Activated naive CD8-positive, alpha-beta T cell treated with anti-CD3 and anti-CD28 coated beads for 36 hours (primary cell): ENCODE measurements at places on chromosomes 7 and 10. TPM values are rescaled to one million over a fixed set of nuclear protein-coding genes. Genes with fewer than 3 reads are reported as not detected.
A peak's percentile ranks its signal among the peaks of the same experiment; 100 is the strongest.

- H3K4me3 ChIP-seq = no peak overlapping the region
- no peaks in the 10 kb centered on the region for H3K4me1 ChIP-seq
- DNase-seq = no peak
- H3K27me3 ChIP-seq = peaks cover 12% of the 10 kb centered on the region
- H3K27ac ChIP-seq = no peak overlapping the region
These were observed 19.3 kb downstream of the PPP1R3C start for GRCh38 chr10:91613411-91614187.

- DNase-seq = no peak
- no peak overlapping the region for H3K27ac ChIP-seq
- H3K4me3 ChIP-seq = no peak overlapping the region
- no peaks in the 10 kb centered on the region for H3K27me3 ChIP-seq
These were observed 3.3 kb downstream of the PCDH15 start for GRCh38 chr10:54797636-54798321.

The TUBB8 gene
- total RNA-seq = not detected

The SDK1 gene
- 0.54 TPM for total RNA-seq

GRCh38 chr10:104325436-104326435, 12.5 kb downstream of the ITPRIP start:
- H3K27ac ChIP-seq = peak overlapping the region; percentile 65
- H3K4me3 ChIP-seq = peak overlapping the region; percentile 32
- peaks cover 29% of the 10 kb centered on the region for H3K36me3 ChIP-seq
- no peak for DNase-seq

- no peak overlapping the region for H3K27ac ChIP-seq
- peaks cover 9% of the 10 kb centered on the region for H3K36me3 ChIP-seq
- no peak for DNase-seq
- H3K27me3 ChIP-seq = peaks cover 74% of the 10 kb centered on the region
- H3K4me1 ChIP-seq = peaks cover 12% of the 10 kb centered on the region
- no peak overlapping the region for H3K4me3 ChIP-seq
These were observed 1.4 kb downstream of the CHAT start for GRCh38 chr10:49615213-49615612.

DNA sequence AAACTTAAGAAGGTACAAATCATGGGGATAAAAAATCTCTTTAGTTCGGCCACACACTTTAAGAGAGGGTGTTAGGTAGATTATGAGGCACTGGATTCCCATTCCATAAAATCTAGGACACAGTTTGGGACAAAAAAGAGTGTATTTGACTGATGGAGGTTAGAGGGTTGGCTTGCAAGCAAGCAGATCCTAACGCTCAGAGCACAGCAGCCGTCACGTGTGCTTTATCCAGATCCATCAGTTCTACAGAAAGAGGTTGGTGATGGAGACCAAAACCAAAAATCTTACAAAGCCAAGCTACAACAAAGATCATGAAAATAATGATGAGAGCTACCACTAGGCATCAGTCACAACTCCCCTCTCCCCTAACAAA, 549.4 kb downstream of the TNS3 start:
- H3K4me3 ChIP-seq = no peak overlapping the region
- H3K4me1 ChIP-seq = no peaks in the 10 kb centered on the region
- H3K36me3 ChIP-seq = no peaks in the 10 kb centered on the region
- H3K27me3 ChIP-seq = peaks cover 4% of the 10 kb centered on the region

The COX15 gene
- 42.0 TPM for total RNA-seq

DNA sequence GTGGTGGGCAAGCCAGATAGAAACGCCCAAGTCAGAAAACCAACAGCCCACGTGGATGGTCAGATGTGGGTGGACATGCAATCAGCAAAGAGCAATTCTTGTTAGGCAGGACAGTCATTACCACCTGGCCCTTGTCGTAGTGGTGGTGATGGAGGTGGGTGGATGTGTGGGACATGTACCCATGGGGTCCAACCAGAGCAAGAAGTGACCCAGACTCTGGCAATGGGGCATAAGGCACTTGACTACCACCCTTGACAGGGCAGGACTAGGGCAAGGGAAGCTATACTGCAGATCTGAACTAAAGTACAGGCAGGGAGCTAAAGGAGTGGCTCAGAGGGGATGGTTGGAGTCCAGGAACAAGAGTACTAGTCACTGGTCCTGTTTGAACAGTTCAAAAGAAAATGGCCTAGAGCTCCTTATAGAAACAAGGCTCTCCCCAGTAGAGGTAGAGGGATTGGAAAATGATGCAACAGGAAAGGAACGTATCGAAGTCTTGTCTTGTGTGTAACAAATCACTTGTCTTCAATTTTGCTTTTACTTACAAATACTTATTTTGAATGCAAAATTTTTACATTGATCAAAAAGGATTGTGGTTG, 17.6 kb downstream of the LMOD2 start:
- no peak for DNase-seq
- H3K4me1 ChIP-seq = no peaks in the 10 kb centered on the region
- H3K27ac ChIP-seq = no peak overlapping the region

DNA sequence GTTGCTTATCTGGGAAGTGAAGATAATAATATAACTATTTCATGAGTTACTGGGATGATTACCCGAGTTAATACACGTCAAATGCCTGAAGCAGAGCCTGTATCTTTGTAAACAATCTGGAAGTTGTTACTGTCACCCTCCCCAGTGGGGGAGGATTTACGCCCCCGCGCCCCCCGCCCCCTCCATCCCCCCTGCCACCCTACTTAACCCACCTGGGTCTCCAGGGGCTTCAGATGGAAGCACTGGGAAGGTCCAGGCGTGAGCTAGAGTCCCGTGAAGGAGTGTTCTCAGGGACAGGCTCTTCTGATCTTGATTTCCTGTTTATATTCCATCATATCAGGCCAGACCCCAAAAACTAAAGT, 691 bp upstream of the PPA1 start:
- H3K27me3 ChIP-seq = no peaks in the 10 kb centered on the region
- H3K4me3 ChIP-seq = peak overlapping the region; percentile 87
- no peak for DNase-seq
- H3K27ac ChIP-seq = peak overlapping the region; percentile 97
- peaks cover 27% of the 10 kb centered on the region for H3K4me1 ChIP-seq

- DNase-seq = no peak
- H3K27me3 ChIP-seq = no peaks in the 10 kb centered on the region
- H3K4me3 ChIP-seq = no peak overlapping the region
- H3K36me3 ChIP-seq = peaks cover 11% of the 10 kb centered on the region
- H3K27ac ChIP-seq = no peak overlapping the region
These were observed 185.9 kb downstream of the MAD1L1 start for GRCh38 chr7:2046581-2047565.

DNA sequence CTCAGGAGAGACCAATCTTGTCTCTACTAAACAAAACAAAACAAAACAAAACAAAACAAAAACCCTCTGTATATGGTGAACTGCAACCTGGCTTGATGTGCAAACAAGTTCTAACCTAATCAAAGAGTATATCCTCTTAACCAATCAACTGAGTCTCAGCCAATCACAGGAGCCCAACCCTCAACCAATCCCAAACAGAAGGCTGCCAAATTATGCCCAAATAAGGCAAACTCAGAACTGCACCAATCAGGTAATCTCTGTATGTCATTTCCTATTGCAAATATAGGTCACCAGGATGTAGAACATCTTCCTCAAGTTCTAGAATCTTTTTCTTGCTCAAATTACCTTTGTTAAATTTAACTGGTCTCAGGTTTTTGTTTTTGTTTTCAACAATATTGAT, 5.2 kb downstream of the FAM133B start:
- DNase-seq = no peak
- no peaks in the 10 kb centered on the region for H3K27me3 ChIP-seq
- H3K36me3 ChIP-seq = peaks cover 48% of the 10 kb centered on the region
- peak overlapping the region; percentile 62 for H3K27ac ChIP-seq

The LRRD1 gene
- not detected for total RNA-seq

The ASB10 gene
- total RNA-seq = not detected

GRCh38 chr10:110432814-110433565, 64.7 kb upstream of the DUSP5 start:
- no peaks in the 10 kb centered on the region for H3K27me3 ChIP-seq
- H3K36me3 ChIP-seq = no peaks in the 10 kb centered on the region
- no peak for DNase-seq

GRCh38 chr7:123498601-123499000, 35.8 kb downstream of the IQUB start:
- H3K4me1 ChIP-seq = no peaks in the 10 kb centered on the region
- no peak for DNase-seq
- H3K27ac ChIP-seq = no peak overlapping the region
- peaks cover 32% of the 10 kb centered on the region for H3K27me3 ChIP-seq
- H3K4me3 ChIP-seq = no peak overlapping the region

- H3K36me3 ChIP-seq = no peaks in the 10 kb centered on the region
- no peak overlapping the region for H3K27ac ChIP-seq
- no peak for DNase-seq
- no peak overlapping the region for H3K4me3 ChIP-seq
- no peaks in the 10 kb centered on the region for H3K27me3 ChIP-seq
- no peaks in the 10 kb centered on the region for H3K4me1 ChIP-seq
These were observed 14.1 kb downstream of the TMEM72 start for GRCh38 chr10:44925224-44925623.

- peak overlapping the region; percentile 99 for H3K27ac ChIP-seq
- H3K4me3 ChIP-seq = peak overlapping the region; percentile 100
- H3K4me1 ChIP-seq = peaks cover 33% of the 10 kb centered on the region
- H3K36me3 ChIP-seq = peaks cover 35% of the 10 kb centered on the region
- H3K27me3 ChIP-seq = no peaks in the 10 kb centered on the region
These were observed 976 bp downstream of the ABCF2 start for GRCh38 chr7:151225948-151226510.

The METTL27 gene
- 0.40 TPM for total RNA-seq

- no peaks in the 10 kb centered on the region for H3K27me3 ChIP-seq
- H3K27ac ChIP-seq = no peak overlapping the region
- no peak overlapping the region for H3K4me3 ChIP-seq
- H3K4me1 ChIP-seq = no peaks in the 10 kb centered on the region
These were observed 15.6 kb upstream of the SEPTIN7 start for GRCh38 chr7:35785250-35785649.

GRCh38 chr7:136947347-136947746, 78.9 kb downstream of the CHRM2 start:
- H3K27me3 ChIP-seq = no peaks in the 10 kb centered on the region
- DNase-seq = no peak
- H3K27ac ChIP-seq = no peak overlapping the region
- no peak overlapping the region for H3K4me3 ChIP-seq

DNA sequence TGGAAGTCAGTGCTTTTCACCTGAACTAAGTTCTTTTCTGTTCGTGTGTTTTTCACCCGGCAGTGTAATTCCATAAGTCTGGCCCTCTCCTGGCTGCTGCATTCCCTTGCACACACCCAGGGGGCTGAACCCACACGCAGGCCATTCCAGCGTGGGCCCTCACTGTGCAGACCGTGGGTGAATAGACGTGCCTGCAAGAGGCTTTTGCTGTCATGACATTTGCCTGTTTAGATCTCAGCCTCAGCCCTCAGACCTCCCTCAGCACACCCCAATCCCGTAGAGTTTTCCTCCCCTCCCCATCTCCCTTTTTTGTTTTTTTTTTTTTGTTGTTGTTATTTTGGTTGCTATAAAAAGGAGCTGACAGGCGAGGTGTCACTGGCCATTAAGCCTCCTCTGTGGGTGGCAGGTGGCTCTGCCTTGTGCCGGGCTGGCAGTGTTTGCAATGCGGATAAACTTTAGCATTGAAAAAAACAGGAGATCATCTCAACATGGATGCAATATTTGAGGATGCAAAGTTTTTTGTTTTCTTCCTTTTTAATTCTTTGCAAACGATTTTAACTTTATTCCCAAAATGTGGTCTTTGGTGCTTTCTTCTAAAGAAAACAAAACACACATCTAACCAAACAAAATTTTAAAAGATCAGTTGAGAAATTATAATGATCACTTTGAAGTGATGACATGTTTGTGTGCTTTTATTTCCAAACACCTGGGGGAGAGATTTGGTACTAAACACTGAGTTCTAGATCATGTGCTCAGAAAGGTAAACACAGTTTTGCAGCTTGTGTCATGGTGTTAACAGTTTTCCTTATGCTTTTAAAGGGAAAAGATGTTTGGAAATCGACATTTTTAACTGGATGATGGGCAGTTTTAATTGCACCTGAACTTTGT, 58.8 kb downstream of the WDR37 start:
- no peaks in the 10 kb centered on the region for H3K27me3 ChIP-seq
- H3K4me3 ChIP-seq = no peak overlapping the region
- no peak overlapping the region for H3K27ac ChIP-seq
- H3K36me3 ChIP-seq = peaks cover 52% of the 10 kb centered on the region
- DNase-seq = no peak

DNA sequence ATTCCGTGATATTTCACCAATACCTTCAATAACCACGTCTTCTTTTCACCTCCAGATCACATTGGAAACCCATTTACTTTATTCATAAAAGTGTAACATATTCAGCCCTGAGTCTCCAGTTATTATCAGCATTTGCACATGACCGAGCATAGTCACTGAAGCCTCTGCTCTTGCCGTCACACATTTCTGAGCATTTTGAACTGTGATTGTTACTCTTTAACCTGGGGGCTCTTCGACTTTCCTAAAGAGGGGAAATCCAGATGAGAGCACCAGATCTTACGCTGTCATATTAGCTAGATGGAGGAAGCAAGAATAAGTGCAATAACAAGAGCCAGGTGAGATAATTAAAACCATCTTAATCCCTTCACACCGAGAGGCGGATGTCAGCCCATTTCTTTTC, 260.0 kb upstream of the NRP1 start:
- peaks cover 14% of the 10 kb centered on the region for H3K27me3 ChIP-seq
- H3K36me3 ChIP-seq = peaks cover 2% of the 10 kb centered on the region
- DNase-seq = no peak
- H3K4me3 ChIP-seq = no peak overlapping the region
- no peak overlapping the region for H3K27ac ChIP-seq

The HPSE2 gene
- total RNA-seq = not detected

The RGS10 gene
- total RNA-seq = 294 TPM

GRCh38 chr7:11177793-11178192, 204.1 kb downstream of the PHF14 start:
- no peak overlapping the region for H3K4me3 ChIP-seq
- H3K4me1 ChIP-seq = no peaks in the 10 kb centered on the region
- H3K27me3 ChIP-seq = no peaks in the 10 kb centered on the region
- no peak overlapping the region for H3K27ac ChIP-seq
- H3K36me3 ChIP-seq = peaks cover 3% of the 10 kb centered on the region

GRCh38 chr7:139749545-139749944, 28.3 kb downstream of the HIPK2 start:
- no peak overlapping the region for H3K4me3 ChIP-seq
- DNase-seq = no peak
- peaks cover 2% of the 10 kb centered on the region for H3K36me3 ChIP-seq
- no peak overlapping the region for H3K27ac ChIP-seq
- peaks cover 48% of the 10 kb centered on the region for H3K4me1 ChIP-seq

DNA sequence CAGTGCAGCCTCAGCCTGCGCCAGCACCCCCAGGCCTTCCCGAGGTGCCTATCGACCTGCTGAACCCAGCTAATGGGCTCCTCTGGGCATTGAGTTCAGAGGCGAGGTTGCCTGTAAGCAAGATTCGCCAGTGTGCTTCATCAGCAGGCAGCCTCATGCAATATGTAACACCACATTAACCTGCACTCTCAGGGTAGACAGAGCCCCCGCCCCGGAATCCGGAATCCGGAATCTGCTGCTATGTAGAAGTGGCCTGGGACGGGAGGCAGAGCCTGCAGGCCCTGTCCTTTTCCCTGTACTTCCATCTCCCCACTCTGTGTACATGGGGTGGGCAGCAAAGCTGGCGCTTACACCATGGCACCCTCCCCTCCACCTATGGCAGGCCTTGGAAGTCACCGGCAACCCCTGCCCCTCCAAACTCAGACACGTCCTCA, 83.9 kb upstream of the RET start:
- peaks cover 14% of the 10 kb centered on the region for H3K4me1 ChIP-seq
- DNase-seq = no peak
- no peak overlapping the region for H3K4me3 ChIP-seq
- no peaks in the 10 kb centered on the region for H3K36me3 ChIP-seq
- H3K27ac ChIP-seq = no peak overlapping the region
